ENCODE measurements at places on chromosomes 1 and 21.

DNA sequence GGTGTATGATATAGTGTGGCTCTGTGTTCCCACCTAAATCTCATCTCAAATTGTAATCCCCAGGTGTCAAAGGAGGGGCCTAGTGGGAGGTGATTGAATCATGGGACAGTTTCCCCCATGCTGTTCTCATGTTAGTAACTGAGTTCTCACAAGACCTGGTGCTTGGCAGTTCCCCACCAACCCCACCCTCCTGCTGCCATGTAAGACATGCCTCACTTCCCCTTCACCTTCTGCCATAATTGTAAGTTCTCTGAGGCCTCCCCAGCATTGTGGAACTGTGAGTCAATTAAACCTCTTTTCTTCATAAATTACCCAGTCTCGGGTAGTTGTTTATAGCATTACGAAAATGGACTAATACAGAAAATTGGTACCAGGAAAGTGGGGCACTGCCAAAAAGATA, 1705.3 kb downstream of the NCAM2 start:
- no peak for DNase-seq

GRCh38 chr1:226679853-226680516, 59.1 kb downstream of the ITPKB start:
- peak; percentile 98 for DNase-seq

DNA sequence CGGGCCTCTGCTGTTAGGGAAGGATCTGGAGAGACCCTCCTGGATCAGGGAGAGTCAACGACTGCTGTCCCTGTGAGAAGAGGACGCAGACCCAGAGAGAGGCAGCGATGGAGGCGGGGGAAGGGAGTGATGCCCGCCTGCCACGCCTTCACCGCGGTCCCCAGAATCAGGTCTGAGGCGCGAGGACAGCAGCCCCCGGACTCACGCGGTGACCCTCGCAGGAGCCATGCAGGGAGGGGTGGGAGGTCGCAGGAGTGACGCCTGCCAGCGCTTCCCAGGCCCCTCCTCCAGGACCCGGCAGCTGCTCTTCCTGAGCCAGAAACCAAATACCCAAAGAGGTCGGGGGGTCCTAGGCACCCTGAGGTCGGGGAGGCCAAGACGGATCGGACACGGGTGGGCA, 6.2 kb upstream of the TNFRSF4 start:
- no peak for DNase-seq

DNA sequence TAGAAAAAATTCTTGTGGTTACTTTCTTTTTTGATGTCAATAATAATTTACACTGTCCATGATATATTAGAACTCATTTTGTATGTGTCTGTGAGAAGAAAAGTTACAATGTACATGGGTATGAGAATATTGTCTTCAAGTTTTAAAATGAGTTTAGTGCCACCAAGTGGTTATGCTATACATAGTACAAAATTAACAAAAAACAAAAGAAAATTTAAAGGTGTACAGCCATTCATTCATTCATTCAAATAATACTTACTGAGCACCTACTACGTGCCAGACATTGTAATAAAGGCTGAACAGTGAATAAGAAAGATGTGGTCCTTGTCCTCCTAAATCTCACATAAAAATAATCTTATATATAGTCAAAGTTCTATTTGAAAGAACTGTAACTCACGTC, 27.7 kb downstream of the UCHL5 start:
- no peak for DNase-seq

DNA sequence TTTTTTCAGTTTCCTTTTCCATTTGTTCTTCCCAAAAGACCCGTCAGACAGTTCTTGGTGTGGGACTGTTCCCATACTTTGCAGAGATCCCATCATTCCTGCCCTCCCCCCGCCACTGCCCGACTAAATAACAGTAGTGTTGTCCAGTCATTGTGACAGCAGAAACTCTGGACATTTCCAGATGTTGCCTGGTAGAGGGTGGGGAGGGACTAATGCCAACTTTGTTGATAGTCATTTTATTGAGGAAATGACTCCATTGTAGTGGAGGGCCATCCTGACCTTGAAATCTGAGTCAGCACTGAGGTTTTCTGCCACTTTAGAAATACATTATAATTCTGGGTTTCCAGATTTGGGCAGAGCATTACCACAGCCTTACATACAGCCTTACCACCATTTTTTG, 85.4 kb downstream of the CEP350 start:
- DNase-seq = no peak

- DNase-seq = no peak
Observed at GRCh38 chr1:232431748-232432147, 198.2 kb downstream of the SIPA1L2 start.

DNA sequence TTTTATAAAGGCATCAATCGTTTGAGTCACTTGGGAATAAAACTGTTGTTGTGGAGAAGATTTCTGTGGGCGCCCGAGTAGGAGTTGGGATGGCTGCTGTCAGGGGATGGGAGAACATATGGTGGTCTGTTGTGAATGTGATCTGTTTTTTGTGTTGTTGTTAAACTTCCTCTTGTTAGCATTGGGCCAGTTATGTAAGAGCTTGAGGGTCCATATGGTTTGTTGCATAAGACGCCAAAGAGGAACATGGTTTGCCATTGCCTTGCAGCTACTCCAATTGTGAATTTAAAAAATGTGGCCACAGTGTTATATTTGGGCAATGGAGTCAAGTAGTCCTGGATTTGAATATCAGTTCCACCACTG, 136.1 kb upstream of the JUN start:
- DNase-seq = no peak

DNA sequence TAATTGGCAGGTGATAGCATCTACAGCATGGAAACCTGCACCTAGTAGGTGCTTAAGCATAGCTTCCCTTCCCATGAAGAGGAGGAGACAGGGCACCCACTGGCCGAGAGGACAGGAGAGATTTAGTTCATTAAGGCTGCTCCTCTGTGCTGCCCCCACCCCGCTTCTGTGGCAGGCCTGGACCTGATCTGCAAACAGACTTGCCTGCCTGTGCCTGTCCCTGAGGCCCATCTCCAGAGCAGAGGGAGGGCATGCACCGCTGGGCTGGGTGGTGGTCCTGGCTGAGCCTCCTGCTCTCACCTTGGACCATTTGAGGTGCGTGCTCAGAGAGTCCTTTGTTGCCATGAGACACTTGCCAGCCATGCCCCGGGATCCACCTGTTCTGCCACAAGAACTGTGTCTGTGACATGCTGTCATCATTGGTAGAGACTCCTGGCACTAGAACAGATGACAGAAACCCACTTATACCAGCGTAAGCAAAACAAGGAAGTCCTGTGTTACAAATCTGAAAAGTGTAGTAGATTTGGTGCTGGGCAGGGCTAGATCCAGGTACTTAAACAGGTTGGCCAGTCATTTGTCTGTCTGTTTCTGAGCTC, 55.6 kb downstream of the PTPRF start:
- no peak for DNase-seq

GRCh38 chr1:115539061-115539460, 102.7 kb upstream of the VANGL1 start:
- no peak for DNase-seq

GRCh38 chr1:205473475-205473874, 17.6 kb upstream of the BLACAT1 start:
- DNase-seq = no peak

GRCh38 chr21:46329796-46330195, 5.8 kb downstream of the PCNT start:
- DNase-seq = no peak

DNA sequence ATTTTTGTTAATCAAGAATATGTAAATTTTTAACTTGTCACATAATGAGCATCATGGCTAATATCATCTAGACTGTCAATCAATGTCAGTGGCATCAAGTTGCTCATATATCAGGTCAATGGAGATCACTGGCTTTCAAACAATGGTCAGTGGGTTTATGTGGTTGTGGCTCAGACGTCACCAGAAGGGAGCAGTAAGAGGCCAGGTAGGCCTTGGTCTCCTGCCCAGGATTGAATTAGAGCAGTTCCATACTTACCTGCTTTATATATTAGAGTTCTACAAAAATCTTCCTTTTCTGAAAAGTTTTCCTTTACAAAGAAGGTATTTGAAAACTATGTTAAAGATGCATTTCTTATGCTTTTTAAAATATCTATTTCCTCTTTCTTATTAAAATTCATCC, 206.3 kb upstream of the B3GALT2 start:
- no peak for DNase-seq

DNA sequence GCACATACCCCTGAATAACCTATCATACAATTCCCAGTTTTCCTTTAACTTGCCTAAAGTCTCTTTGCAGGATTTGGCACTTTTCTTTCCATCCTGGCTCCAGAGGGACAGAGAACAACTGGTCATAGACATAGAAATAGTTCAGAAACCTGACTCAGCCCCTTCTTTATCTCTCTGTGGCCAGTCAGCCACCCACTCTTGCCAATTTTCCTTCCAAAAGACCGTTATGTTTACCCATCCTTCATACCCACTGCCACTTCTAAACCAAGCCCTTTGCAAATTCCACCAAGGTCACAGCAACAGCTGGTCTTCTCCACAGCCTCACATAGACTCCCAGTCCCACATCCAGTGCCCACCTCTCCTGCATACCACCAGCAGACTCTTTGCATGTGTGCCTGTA, 127.2 kb upstream of the FGGY start:
- DNase-seq = no peak

DNA sequence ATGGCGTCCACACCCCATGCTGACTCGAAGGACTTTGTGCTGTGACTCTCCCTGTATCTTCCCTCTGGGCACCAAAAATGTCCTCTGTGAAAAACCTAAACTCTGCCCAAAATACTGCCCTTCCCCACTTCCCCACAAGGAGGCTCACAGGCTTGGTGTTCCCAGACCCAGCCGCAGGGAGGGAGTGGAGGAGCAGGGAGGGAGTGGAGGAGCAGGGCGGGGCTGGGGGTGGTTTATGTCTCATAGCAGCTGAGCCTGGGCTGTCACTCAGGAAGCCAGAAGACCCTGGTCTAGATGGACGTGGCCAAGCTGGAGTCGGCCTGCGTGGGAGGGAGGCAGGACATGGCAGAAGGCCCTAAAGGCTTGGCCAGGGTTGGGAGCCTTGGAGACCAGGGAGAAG, 461.7 kb downstream of the PTPRU start:
- no peak for DNase-seq

GRCh38 chr21:45547545-45547900, 5.3 kb upstream of the SLC19A1 start:
- peak; percentile 42 for DNase-seq

DNA sequence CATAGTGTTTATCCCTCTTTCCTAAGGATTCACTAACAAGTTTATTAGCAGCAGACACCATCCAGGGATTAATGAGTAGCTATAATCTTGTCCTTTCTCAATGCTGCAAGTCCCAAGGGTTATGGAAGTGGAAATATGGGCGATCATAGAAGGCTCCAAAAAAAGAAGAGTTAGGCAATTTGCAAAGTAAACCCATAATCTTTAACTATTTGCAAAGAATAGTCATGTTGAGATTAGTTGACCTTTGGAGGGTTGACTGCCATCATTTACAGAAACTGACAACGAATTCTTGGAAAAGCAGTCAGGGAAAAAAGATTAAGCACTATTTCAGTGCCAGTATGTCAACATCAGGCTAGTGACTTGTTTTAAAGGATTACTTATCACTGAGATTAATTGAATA, 169.9 kb downstream of the KCNT2 start:
- DNase-seq = no peak

GRCh38 chr1:181905944-181906597, 155.4 kb downstream of the ZNF648 start:
- no peak for DNase-seq

- DNase-seq = no peak
Observed at GRCh38 chr1:97989094-97989680, 68.4 kb upstream of the DPYD start.

DNA sequence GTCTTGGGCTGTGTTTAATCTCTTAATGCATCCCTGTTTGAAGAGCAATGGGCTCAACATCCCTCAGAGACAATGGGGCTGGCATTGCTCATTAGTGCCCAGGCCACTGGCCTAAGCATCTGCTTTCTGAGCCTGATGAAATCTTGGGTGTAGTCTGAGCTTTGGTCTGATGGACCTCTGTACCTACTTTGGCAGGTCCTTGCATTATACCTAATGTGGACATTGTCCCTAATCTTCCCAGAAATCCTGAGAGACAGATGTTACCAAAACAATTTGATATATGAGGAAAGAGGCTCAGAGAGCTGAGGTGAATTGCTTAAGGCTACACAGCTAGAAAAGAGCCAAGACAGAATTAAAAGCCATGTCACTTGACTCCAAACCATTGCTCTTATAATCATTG, 95.0 kb downstream of the PTPRU start:
- DNase-seq = no peak

DNA sequence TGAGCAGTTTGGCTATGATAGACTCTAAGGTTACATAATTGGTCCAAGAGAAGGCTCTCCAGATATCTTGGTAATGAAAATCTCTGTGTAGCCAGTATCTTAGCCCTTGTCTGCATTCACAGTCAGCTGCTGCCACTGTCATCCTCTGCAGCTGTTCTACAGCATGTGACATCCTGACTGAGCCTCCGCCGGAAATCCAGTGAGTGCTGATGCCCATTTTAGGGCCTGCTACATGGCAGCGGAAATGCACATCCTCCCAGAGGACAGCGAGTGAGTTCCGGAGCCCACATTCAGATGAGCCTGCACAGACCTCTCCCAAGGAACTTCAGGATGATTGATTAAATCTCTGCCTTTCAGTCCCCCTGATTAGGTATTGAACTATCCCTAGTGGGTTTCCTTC, 237.1 kb downstream of the HHIPL2 start:
- DNase-seq = no peak

DNA sequence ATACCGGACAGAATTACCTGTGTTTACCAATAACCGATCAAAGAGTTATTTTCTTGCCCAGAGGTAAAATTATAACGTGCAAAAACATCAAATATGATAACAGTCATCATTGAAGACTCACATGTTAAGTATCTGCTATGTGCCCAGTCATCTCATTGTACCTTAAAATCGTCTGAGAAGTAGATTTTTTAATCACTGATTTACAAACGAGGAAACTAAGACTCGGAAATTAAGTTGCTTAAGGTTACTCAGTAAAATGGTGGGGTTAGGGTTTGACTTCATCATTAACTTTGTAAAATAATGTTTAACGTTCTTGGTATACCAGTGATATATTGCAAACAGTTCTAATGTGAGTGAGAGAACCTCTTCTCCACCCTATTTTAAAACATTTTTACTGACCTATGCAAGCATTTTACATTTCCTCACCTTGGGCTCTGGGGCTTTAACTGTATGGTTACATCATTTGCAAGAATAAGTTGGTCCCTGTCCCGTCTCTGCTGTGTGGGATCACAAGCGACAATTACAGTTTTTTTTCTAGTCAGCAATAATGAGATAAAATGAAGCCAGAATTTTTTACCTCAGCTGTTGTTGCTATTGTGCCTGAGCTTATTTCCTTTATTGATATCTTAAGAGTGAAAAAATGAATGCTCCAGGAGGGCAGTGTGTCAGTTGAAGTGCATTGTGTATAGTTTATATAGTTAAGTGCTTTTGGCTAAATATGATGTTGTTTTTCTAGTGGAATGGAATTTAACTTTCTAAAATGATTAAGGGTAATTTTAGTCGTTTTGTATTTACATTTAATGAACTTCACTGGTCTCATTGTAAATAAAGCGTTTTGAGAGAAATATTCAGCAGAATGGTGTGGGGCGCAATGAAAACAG, 2.7 kb downstream of the RPRD2 start:
- peak; percentile 21 for DNase-seq

- DNase-seq = no peak
Observed at GRCh38 chr1:203906932-203907331, 45.5 kb downstream of the SNRPE start.
